Daoy (cell line): ENCODE measurements at places on chromosomes 16 and 17. TPM values are rescaled to one million over a fixed set of nuclear protein-coding genes. Genes with fewer than 3 reads are reported as not detected.

GRCh38 chr16:73306901-73307413 is 259.0 kb upstream of the ZFHX3 start:
- no peak for DNase-seq

DNA sequence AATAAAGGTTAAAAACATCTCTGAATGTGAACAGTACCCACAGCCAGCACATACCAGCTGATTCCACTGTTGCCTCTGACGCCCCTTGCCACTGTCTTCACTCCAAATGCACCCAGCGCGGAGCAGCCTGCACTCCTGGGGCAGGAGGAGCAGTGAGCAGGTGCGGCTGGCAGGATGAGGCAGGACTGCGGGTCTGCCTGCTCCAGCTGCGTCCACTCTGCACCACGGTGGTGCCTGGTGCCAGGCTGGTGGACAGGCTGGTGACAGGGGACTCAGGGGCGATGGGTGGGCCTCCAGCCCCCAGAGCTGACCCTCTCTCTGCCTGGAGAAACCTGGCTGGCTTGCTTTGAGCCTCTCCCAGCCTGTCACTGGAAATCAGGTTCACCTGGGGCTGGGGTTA is 9.4 kb downstream of the RAB40B start:
- no peak for DNase-seq

- DNase-seq: peak; percentile 4
Observed at GRCh38 chr17:31216031-31216751, 80.8 kb downstream of the OMG start.

Gene C17orf78
- total RNA-seq: not detected in 2 replicates
